Left ventricle myocardium inferior (tissue), 1 donor: ENCODE measurements at places on chromosomes 4 and X.

DNA sequence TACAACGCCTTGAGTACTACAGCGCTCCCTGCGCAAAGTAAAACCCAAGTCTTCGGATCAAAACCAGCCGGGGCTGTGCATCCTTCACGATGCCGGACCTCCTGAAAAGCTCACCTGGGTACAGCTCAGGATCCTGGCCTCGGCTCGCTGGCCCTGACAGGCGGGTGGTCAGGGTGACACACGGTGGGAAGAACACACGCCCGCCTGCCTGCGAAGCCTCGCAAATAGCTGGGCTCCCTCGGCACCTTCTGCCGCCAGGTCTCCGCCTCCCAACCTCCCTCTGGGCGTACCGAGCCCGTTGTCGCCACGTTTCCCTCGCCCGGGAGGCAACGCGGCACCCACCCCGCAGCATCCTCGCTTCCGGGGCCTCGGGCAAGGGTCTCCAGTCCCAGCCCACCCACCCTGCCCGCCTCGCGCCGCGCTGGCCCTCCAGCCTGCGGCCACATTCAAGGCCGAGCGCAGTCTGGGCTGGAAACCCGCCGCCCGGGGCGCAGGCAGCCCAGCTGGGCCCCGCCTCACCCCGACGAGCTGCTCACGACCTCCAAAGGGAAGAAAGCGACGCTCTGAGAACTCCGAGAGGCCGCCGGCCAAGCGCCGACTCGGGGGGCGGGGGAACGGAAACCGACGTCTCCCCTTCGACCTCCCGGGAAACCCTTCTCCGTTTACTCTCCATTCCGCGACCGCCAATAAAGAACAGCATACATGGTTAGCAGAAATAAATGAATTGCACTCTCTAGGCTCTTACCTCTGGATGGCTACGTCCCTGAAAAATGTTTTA lies 511 bp downstream of the PPM1K start:
- peak; percentile 53 for DNase-seq

- DNase-seq, result no peak
These were observed 57.8 kb upstream of the BEND2 start for GRCh38 chrX:18278449-18278848.

GRCh38 chr4:17173300-17173699 lies 274.9 kb upstream of the LDB2 start:
- no peak for DNase-seq

GRCh38 chr4:25236971-25237370 lies 3.1 kb downstream of the PI4K2B start:
- no peak for DNase-seq

DNA sequence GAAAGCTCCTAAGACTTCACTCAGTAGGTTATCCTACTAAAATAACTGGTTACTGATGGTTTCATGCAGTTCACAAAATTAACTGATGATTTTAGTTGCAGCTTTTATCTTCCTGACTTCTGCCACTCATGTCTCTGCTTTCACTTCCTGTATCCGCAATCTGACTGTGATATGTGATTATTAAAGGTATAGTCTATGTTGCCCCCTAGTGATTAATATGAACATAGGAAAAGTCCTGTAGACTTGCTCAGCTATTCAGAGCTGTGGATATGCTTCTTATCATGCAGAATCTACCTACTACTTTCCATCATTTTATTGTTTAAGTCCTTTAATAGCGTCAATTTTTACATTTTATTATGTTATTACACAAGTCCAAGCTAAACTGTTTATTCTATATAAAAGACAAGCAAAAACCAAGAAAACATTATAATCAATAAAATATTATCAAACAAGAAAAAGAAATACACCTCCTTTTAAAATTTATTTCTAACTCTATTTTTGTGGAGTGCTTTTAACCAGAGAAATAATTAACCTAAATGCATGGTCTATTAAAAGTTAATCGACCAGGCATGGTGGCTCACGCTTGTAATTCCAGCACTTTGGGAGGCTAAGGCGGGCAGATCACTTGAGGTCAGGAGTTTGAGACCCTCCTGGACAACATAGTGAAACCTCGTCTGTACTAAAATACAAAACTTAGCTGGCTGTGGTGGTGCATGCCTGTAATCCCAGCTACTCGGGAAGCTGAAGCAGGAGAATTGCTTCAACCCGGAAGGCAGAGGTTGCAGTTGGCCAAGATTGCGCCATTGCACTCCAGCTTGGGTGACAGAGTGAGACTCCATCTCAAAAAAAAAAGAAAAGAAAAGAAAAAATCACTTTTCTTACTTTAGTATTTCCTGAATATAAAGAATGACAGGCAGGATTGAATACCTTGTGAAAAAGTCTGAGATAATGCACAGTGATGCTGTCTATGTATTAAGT lies 40.4 kb upstream of the TLR2 start:
- no peak for DNase-seq

DNA sequence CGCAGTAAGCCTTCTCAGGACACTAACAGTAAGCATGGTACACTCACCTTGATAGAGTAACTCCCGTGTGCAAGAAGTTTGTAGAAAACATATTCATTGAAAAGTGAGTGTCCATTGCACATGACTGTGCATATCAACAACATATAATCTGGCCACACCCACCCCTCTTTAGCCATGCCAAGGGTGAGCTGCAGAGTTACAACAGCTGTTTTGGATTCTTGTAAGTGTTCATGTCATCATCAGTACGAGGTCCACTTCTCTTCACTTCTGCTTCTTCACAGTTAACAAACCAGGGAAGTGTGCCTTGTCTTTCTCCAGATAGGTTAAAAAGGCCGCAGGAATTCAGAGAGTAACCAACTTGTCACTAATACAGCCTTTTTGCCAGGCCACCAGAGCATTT lies 116.6 kb downstream of the IRF2 start:
- no peak for DNase-seq

DNA sequence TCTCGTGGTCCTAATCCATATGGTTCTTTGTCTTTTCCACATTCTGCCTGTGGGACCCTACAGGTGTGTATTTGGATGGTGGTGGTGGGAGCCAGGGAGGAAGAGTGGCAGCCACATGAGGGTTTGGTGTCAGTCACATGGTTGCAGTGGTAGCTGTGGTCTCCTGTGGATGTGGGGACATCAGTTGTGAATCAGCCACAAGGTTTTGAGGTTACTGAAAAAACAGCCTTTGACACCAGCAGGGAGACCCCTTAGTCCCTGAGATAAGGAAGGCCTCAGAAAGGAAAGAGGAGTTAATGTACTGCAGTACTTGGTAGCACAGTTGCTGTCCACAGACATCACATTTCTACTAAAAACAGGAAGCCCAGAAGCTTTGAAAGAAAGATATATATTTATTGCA lies 15.8 kb upstream of the GAGE10 start:
- DNase-seq, result no peak

DNA sequence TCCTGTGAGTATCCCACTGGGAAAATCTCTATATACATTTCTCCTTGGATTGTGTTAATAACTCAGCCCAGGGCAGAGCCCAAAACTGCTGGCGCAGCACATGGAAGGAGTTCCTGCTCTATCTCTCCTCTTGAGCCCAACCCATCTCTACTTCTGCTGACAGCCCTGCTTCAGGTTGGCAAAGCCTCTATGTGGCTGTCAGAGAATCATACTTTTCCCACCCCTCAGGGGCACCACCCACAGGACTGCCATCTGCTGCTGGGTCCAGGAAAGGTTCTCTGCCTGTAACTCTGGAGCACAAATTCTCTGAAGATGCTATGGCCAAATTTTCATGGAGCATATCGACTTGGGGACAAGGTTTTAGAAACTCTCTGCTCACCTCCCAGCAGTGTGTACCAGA lies 278.5 kb upstream of the EMCN start:
- no peak for DNase-seq

- no peak for DNase-seq
These were observed 43.9 kb downstream of the ALPK1 start for GRCh38 chr4:112341033-112341432.

DNA sequence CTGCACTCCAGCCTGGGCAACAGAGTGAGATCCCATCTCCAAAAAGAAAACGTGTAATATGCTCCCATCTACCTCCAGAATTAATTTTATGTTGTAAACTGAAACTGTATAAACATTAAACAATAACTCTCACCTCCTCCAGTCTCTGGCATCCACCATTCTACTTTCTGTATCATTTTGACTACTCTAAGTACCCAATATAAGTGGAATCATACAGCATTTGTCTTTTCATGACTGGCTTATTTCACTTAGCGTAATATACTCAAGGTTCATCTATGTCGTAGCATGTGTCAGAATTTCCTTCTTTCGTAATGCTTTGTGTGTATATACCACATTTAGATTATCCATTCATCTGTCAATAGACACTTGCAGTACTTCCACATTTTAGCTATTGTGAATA lies 20.6 kb downstream of the F8 start:
- DNase-seq, result no peak

GRCh38 chr4:101347557-101348366 lies 436 bp upstream of the PPP3CA start:
- peak; percentile 99 for DNase-seq

DNA sequence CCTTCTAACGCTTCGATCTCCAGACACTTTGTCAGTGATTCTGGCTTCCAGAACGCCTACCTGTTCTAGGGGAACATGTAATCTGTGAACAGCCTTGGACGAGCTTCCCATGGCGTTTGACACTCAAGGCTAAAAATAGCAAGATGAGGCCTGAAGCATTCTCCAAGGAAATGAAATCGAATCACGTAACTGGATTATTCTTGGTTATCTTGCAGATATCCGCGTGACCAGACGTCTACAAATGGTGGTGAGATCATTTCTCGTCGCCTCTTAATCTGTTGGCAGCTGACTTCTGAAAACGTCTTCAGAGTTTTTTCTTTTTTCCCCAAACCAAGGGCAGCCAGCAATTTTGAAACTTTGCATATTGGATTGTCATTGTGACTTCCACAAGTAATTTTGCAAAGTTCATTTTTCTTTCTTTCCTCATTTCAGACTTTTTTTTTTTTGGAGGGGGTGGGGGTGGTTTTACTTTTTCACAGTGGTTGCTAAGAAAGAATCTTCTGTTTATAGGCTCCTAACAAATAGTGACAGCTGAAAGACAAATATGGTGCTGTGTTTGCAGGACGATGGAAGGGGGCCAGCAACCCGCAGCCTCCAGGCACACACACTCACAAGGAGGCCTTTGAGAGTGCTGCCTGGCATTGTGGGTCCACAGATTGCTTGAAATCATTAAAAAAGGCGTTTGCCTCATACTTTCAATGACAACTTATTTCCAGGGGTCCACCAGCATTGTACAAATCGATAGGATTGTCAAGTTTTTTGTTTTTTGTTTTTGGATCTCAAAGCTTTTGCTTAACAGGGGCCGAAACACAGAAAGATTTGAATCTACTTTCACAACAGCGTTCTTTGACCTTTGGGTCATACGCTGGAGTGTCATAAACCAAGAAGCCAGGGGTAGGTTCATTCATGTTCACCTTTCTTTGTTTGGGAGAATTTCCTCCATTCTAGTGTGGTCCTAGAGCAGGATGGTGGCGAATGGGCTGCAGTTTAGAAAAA lies 32.4 kb upstream of the PDLIM3 start:
- peak; percentile 73 for DNase-seq
